ENCODE measurements at places on chromosomes 3 and 15.

DNA sequence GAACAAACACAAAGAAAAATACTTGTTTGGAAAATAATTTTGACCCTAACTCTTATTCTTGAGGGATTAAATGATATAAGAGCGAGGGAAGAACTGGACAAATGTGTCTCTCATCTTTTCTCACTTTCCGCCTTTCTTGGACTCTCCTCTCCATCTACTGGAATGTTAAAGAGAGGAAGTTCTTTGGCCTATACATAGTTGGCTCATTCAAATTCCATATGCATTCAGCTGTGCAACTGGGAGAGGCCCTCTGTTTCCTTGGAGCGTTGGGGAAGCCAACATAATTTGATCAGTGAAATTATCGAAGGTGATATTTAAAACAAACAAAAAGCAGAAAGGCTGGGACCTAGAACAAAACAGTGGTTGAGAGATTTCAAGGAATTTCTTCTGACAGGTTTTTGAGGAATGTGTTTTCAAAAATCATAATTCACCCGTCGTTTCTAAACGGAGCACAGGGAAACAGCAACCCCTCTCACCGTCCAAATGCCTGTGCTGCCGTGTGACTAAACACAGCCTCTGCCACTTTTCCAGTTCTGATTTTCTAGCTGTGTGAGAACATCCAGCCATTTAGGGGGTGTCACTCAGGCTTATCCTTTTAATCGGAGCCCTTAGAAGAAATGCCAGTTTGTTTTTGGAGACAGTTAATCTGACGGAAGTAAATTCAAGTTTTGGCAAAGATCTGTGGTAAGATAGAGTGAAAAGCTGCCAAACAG lies 489.9 kb downstream of the SOX2 start:
- no peak for DNase-seq

GRCh38 chr3:185067173-185067572 lies 85.7 kb downstream of the C3orf70 start:
- DNase-seq: no peak

DNA sequence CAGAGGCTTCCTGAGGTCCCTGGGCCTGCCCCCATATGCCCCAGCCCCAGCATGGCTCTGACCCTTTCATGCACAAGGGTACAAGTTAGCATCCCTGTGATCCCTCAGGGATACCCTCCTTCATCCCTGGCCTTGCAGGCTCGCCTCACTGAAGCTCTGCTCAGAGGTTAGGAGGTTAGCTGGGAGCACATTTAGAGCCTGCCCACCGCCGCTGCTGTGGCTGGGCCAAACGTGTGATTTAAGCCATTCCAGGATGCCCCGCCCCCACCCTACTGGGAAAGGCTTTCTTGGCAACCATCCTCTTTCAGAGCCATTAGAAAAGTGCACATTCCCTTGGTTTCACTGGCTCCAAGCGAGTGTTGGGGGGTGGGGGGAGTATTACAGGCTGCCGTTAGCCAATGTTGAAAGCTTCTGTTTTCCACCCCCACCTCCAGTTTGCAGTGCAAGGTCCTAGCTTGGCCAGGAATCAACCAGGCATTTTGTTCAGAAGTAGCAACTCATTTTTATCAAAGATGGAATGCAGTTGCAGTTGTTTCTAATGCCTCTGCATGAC lies 6.3 kb upstream of the HES1 start:
- peak; percentile 40 for DNase-seq

- DNase-seq: no peak
Observed at GRCh38 chr15:66270932-66271331, 17.4 kb upstream of the MEGF11 start.

DNA sequence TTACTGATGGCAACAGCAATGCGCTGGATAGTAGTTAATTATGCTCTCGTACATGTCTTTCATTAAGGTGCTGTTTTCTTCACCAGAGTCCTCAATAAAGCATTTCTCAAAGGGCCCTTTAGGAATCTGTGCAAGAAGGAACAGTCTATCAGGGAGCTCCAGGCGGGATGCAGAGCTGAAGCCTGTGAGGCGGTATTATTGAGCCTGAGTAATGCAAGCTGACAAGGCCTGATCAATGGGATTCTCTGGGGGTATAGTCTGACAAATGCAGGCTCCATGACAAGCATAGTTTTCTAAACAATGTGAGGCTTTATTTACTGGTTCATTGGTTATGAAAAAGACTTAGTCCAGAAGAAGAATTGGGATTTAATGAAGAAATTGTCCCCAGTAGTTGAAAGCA lies 530.9 kb upstream of the CBLB start:
- no peak for DNase-seq

- no peak for DNase-seq
Observed at GRCh38 chr3:30583973-30584372, 22.4 kb upstream of the TGFBR2 start.

DNA sequence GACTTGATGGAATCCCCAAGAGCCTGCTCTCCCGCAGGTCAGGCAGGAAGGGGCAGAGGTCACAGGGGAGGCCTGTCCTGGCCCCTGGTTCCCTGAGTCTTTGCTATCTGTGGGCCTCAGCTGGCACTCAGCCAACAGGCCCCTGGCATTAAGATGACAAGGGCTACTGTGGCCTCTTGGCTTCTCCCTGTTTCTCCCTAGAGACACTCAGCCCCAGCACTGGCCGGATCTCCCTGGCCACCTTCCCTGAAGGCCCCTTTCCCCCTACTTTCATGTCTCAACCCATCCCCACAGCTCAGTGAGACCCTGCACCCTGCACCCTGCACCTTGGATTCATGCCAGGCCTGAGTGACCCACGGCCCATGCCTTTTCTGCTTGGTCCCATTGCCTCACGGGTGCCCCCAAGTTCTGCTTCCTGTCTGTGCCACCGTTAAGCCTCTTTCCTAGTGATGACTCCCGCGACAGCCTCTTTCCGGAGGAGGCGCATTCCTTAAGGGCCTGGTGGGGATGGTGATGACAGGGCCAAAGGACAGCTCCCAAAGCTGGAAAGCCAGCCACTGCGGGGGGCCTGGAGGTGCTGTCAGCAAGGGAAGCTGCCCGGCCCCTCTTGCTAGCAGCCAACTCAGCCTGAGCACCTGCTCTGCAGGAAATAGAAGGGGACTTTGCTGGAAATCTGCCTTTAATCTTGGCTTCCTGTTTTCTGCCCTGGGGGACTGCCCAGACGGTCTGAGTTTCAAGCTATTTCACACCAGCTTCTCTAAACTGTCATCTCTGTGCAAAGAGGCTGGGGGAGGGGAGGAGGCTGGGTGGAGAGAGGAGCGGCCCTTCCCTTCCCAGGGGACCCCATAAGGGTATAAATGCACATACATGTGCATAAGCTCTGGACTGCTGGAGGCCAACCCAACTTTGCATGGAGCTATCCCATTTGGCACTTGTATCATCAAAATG lies 4.8 kb upstream of the CSK start:
- peak; percentile 86 for DNase-seq

- DNase-seq: peak; percentile 78
Observed at GRCh38 chr3:132543011-132543739, 53.9 kb upstream of the ACKR4 start.

GRCh38 chr3:149895339-149895738 lies 75.4 kb downstream of the PFN2 start:
- no peak for DNase-seq

DNA sequence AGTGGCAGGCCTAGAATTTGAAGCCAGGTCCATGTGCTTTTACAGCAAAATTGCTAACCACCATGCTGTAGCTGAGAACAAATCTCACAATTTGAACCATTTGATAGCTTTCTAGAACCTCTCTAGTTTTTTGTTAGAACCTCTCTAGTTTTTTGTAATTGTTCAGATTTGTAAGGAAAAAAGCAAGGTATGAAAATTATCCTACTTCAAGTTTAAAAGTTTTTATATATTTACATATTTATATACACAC lies 9.8 kb downstream of the GXYLT2 start:
- DNase-seq: no peak

GRCh38 chr3:130260918-130261317 lies 84.6 kb upstream of the COL6A5 start:
- DNase-seq: peak; percentile 29

DNA sequence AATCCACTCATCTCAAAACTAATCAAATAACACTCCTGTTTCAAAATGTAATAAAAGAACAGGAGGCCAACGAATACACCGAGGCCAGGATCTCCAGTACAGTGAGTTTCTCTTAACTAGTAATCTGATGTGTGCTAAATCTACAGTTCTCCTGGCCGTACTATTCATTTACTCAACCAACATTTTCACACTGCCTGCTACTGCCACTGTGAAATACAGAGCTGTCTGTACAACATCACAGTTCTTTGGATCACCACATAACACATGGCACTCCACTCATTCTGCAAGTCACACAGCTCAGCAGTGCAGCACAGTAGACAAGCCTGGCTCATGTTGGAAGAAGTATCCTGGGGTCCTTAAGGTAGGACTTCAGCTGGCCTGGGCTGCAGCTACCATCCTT lies 21.9 kb downstream of the RIOX2 start:
- DNase-seq: no peak

DNA sequence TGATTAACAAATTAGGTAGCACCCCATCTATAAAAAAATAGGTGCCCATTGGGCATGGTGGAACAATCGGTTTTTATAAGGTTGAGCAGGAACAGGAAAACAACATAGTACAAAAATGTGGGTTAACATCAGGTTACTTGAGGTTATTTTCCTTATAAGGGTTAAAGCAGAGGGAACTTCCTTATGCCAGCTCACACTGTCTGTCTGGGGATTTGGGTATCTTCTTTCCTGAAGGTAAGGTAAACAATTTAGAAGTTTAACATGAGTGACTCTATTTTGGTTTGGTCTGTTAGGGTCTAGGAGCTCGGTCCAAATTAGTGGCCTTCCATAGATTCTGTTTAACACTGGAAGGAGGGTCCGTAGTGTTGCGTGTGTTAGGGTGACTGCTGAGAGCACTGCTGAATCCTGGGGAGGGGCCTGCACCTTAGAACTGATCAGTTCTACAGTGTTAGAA lies 14.7 kb downstream of the CHD2 start:
- no peak for DNase-seq

- no peak for DNase-seq
Observed at GRCh38 chr15:74022706-74023470, 28.4 kb downstream of the PML start.

GRCh38 chr3:188956839-188957489 lies 214.8 kb upstream of the TPRG1 start:
- DNase-seq: peak; percentile 74

DNA sequence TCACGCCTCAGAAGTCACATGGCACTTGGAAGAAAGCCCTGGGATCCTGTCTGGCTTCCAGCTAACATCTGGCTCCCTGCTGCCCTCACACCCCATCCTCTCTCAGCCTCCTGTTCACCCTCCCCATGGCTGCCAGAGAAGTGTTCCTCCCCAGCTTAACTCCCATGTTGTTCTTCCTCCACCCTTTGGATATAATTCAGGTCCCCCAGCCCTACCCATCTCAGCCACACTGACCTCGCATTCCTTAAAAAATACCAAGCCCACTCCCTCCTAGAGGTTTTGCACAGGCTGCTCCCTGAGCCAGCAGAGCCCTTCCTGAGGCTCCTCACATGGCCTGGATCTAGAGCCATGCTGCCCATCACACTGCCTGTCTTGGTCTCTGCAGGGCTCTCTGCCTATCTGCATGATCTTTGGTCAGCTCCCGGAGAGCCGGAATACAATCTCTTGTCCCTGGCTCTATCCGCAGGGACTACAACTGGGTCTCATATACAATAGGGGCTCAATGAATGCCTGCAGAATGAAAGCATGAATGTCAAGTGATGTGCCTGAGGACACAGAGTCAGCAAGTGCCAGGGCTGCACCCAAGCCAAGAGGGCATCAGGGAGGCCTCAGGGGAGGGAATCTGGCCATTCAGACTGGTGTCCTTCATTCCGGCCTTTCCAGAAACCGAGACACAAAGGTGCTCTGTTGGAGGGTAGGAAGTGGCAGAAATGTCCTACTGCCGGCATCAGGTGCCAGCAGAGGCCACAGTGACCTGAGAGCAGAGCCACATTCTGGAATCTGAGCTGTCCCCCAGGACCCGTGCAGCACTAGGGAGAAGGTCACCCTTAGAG lies 3.8 kb upstream of the TKT start:
- no peak for DNase-seq

- DNase-seq: peak; percentile 43
Observed at GRCh38 chr3:133277813-133278212, 122.0 kb upstream of the BFSP2 start.

DNA sequence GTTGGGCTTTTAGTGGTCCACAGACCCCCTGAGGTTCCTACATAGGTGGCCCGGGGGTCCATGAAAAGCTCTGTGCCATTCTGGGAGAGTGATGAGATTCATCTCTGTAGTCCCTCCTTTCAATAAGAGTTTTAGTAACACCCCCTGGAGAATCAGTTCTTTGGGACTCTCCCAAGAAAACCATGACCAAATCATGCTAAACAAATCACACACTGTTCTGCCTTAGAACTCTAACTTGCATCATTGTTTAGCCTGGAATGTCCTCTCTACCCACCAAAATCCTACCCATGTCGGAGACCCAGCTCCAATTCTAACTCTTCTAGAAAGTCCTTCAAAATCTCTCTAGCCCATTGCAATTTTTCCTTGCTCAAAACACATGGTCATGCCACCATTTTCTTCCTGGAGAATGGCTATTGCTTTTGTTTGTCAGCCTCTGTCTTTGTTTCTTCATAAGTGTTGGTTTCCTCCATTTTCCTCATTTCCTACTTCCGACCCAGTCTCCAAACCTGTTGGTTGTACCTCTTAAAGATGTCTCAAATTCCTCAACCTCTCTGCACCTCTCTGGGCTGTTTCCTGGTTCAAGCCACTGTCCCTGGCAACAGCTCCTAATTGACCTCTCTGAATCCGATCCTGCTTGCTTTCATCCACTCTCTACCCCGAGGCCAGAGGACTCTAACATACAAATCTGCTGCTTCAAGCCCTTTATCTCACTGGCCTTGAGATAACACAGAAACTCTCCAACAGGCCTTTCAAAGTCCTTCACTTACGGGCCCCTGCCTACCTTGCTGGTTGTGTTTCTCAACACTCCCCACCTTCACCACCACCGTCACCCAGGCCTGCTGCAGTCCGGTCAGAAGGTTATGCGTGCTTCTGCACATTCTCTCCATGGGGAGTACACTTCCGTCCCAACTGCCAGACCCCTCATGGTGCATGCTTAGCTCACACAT lies 23.7 kb downstream of the CYP19A1 start:
- peak; percentile 66 for DNase-seq

- DNase-seq: no peak
Observed at GRCh38 chr15:94164971-94165370, 66.4 kb upstream of the MCTP2 start.

GRCh38 chr3:37702478-37703154 lies 159.1 kb upstream of the CTDSPL start:
- DNase-seq: no peak

All from cardiac muscle cell (in vitro differentiated cells and primary cell).